GM12864 (cell line): ENCODE measurements at places on chromosomes 12 and 14.
A peak's percentile ranks its signal among the peaks of the same experiment; 100 is the strongest.

GRCh38 chr14:97977651-97978261 lies 1180.6 kb downstream of the VRK1 start:
- DNase-seq: no peak

DNA sequence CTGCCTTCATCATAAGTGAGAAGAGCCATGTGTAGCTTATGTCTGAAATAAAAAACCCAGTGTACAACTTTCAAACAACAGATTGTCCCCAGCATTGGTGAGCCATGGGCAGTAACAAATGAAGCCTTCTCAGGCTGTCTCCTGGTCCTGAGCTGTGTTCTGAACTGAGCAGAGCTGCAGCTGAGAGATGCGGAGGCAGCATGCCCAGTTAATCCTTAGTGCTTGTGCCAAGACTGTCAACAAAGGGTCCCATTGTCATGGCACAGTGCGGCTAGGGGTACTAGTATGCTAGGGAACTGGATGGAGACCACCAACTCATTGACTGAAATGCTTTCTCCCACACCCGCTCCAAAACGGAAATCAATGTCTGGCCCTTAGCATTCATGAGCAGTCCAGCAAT lies 154.3 kb downstream of the RMST start:
- DNase-seq: no peak

GRCh38 chr12:50246873-50247612 lies 36.3 kb downstream of the LIMA1 start:
- DNase-seq: no peak

GRCh38 chr14:45705940-45706534 lies 453.0 kb upstream of the MIS18BP1 start:
- no peak for DNase-seq

DNA sequence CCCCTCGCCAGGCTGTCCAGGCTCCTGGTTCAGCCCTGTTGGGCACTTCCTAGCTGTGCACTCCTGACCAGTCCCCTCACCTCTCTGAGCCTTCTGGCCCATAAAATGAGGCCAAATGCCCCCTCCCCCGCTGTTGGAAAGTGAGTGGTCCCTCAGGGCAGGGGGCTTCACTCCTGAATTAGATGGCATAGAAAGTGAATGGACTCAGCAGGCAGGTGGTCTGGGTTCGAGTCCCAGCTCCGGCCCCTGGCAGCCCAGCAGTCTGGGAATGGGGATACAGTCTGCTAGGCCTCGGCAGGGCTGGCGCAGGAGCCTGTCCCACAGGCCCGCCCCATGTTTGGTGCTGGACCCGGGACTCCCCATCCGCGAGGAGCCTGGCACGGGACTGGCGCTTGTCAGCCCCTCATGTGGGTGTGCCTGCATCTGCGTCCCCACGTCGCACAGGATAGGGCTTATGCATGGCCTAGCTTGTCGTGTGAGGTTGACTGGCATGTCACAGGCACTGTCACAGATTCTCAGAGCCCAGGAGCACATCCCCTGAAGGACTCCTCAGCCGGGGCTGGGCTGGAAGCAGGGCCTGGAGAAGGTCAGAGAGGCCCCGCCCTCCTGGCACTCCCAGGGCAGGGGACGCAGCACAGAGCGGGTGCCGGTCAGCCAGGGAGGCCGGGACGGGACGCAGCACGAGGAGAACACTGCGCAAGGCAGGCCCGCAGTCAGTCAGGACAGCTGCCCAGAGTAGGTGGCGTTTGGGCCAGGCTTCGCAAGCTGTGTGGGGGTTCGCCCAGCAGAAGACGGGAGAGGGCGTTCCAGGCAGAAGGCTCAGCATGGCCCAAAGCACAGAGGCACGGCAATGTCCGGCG lies 40.5 kb downstream of the DIO3 start:
- DNase-seq: no peak

- DNase-seq: peak; percentile 82
Measured at GRCh38 chr12:118166946-118167345, 31.0 kb downstream of the PEBP1 start.

GRCh38 chr12:122834921-122835749 lies at the start of gene HIP1R:
Gene HIP1R, plus strand, starts transcription at chr12:122835457. Its CDS starts 94 bp downstream, at chr12:122835551.
- no peak for DNase-seq

- DNase-seq: no peak
Measured at GRCh38 chr12:49921299-49921698, 17.6 kb upstream of the FAIM2 start.

GRCh38 chr12:76942267-76942666 lies 63.4 kb upstream of the CSRP2 start:
- no peak for DNase-seq

GRCh38 chr12:57099766-57100165 lies 10.9 kb downstream of the NAB2 start:
- no peak for DNase-seq

GRCh38 chr12:77644915-77645605 lies 185.6 kb upstream of the NAV3 start:
- no peak for DNase-seq

DNA sequence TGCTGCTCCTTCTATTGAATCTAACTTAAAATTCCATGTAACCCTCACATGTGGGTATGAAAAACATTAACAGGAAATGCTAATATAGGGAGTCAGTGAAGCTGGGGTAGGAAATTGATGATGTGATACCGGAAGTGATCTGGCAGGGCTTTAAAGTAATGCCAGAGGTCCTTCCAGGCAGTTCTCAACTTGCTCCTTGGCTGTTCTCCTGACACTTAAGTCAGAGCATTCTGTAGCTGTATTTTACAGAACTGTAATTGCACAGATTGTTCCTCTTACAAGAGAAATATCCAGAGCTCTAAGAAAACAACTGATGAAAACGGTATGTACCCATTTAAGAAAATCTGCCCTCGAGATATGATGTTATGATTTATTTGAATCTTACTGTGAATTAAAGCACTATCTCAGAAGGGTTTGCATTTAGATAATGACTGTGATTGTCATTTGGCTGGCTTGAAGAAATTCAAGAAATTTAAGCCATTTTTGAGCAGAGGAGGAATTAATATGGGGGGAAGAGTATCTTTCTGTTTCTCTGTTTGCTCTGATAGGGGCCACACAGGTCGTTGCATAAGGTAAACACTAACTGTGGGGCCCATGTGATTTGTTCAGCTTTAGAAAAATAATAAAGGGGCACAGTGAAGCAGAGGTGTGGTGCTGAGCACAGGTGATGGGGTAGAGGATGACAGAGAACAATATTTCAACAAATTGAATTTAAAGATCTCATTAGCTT lies 88.4 kb downstream of the BBS10 start:
- DNase-seq: no peak

GRCh38 chr12:64633940-64634337 lies 23.6 kb downstream of the RASSF3 start:
- DNase-seq: no peak

DNA sequence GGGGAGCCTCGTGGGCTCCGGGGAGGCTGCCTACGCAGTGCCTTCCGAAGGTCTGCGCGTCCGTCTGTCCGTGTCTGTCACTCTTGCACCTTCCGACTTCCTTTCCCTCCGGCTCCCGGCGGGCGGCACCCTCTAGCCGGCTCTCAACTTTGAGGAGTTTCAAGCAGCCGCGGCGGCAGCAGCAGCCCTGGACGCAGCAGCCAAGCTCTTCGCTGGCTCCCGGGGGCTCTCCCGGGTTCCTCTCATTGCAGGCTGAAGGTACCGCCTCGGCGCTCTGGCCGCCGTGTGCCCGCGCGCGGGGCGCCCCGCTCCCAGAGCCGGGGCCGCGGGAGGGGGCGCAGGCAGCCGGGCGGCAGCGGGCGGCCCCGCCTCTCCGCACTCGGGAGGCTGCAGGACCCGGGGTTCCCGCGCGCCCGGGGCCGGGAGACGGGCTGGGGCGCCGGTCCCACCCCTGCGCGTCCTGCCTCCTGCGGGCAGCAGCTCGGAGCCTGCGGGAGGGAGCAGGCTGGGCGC lies at the start of the genes AMIGO2 and PCED1B:
Gene AMIGO2 (minus strand): TSS at position 492 of the 513 bp plus-strand sequence. CDS start 957 bp downstream, outside the sequence.
Gene PCED1B (plus strand): TSS at position 154 of the 513 bp plus-strand sequence. CDS start 155,443 bp downstream, outside the sequence.
- no peak for DNase-seq

DNA sequence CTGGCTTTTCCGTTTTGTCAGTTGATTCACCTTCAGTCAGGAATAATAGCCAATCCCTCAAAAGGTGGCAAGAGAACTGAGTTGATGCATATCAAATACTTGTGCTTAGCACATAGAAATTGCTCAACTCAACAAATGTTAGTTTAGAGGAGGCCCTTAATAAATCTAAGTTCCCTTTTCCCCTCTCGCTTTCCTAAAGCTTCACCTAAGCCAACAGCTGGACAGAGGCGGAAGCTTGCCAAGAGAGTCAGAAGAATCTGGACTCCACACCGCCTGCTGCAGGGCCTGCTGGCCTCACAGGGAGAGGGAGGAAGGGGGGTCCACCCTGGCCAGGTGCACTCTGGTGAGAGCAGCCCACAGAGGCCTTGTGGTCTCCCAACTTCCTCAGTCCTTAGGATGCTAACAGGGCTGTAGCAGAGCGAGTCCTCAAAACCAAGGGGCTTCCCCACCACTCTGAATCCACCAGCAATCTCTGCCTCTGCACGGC lies 213.1 kb downstream of the CHST11 start:
- DNase-seq: no peak

DNA sequence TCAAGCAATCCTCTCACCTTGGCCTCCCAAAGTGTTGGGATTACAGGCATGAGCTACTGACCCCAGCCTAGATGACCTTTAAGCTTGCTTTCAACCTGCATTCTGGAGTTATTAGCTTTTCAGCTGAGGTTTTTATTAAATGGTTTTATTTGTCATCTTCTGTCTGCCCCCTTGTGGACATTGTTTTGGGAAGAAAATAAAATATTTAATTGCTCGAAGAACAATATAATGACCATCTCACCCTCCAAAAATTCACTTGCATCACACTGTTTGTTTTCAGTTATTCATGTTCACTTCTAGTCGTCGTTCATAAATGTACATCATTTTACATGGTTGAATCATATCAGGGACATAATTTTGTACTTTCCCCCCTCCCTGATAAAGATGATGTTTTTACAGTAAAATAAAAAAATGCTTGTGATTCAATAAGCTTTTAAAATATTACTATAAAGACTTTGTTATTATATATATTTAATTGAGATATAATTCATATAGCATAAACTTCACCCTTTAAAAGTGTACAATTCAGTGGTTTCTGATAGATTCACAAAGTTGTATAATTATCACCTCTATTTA lies 10.1 kb upstream of the SPATS2 start:
- DNase-seq: no peak

GRCh38 chr12:34119366-34119765 lies 97.1 kb downstream of the ALG10 start:
- no peak for DNase-seq

DNA sequence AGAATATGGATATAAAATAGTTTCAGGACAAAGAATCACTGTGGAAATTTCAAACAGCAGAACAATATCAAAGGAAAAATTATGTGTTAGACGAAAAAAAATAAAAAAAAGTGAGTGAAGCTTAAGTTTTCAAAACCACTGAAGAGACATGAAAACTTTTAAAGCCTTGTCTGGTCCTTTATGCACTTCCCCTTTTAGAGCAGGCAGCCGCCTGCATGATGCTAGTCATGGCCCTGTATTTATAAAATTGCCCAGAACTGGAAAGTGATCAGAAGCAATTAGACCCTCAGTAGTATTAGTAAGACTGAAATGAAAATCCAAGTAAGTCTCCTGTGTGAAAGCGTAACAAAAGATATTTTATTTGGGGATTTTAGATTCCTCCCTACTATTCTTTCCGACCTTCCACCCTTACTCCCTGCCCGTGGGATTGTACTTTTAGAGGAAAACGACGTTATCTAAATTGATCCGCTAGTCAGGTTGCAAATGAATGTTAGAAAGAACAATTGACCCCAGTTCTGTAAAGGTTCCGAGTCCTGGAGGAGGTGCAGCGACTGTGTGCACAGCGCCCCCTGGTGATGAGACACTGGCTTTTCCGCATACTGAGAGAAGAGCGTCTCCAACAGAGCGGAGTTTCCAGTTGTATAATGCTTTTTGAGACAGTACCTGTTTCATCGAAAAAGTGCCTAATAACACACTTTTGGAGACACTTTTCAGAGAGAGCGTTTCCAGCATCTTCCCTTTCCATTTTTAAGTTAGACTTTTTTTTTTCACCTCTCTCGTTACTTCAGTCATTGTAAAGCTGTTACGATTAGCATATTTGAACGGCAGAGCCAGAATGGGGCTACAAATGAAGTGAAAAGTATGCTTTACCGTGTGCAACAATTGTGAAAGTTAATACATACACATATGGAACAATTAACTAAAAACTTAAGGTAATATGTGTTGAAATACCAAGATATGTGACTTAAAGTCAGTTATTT lies 12.4 kb downstream of the MGST1 start:
- DNase-seq: peak; percentile 2

- DNase-seq: peak; percentile 53
Measured at GRCh38 chr12:30847259-30847658, 79.3 kb upstream of the TSPAN11 start.

DNA sequence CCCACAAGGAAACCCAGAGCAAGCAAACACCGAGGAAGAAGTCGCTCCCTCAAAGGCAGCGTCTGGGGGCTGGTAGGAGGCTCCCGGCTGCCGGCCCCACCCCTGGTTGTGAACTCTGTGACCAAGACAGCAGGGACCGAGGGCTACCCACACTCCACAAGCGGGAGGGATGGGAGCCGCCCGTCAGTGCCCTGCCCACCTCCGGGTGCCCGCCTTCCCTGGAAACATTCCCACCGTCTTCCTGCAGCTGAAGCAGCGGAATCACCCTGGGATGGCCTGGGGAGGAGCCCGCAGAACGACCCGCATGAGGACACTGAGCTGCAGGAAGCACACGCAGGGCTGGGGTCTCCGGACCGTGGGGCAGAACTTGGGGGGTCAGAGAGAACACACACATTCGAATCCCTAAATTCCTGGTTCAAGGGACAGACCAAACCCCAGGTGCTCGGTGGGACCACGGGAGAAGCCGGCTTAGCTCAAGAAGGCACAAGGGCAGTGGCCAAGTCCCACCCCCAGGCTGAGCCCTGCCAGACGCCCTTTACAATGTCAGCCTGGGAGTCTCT lies 33.5 kb upstream of the C14orf180 start:
- no peak for DNase-seq

- no peak for DNase-seq
Measured at GRCh38 chr12:70796989-70797388, 123.5 kb downstream of the PTPRR start.

- DNase-seq: no peak
Measured at GRCh38 chr12:54294152-54294952, 6.5 kb downstream of the NFE2 start.

- DNase-seq: no peak
Measured at GRCh38 chr12:32595251-32595650, 83.8 kb upstream of the DNM1L start.

DNA sequence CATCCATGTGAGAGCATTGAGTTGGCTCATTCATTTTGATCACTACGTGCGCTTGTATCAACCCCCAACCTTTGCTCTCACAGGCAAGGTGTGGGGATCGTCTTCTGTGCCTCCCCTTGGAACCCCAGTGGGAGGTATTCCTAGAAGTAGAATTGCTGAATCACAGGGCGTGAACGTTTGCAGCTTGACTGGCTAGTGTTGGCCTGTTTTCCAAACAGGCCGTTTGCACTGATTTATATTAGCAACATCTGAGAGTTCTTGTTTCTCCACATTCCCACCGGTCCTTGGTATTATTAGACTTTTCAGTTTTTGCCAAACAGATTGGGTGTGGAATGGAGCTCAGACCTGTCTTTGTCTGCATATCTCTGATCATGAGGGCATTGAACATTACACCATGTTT lies 288.6 kb upstream of the PWP1 start:
- no peak for DNase-seq
